ENCODE measurements at places on chromosomes 2 and 18.

- no peak for DNase-seq
Observed at GRCh38 chr2:181937473-181937872, 45.9 kb downstream of the ITPRID2 start.

DNA sequence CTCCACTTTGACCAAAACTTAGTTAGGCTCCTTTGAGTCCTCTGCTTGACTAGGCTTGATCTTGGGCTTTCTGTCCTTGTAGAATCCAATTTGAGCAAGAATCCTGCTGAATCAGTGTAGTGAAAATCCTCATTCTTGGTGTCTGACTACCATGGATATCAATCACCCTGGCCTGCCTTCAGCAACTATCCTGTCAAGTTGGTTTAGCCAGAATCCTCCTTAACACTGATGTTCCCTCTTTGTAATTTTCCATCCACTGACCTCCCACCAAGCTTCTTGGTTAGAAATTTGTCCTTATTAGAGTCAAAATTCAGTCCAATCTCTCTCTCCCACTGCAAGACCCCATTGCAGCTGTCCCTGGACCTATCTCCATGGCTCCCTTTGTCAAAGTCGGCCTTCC lies 494 bp upstream of the RBM45 start:
- no peak for DNase-seq

DNA sequence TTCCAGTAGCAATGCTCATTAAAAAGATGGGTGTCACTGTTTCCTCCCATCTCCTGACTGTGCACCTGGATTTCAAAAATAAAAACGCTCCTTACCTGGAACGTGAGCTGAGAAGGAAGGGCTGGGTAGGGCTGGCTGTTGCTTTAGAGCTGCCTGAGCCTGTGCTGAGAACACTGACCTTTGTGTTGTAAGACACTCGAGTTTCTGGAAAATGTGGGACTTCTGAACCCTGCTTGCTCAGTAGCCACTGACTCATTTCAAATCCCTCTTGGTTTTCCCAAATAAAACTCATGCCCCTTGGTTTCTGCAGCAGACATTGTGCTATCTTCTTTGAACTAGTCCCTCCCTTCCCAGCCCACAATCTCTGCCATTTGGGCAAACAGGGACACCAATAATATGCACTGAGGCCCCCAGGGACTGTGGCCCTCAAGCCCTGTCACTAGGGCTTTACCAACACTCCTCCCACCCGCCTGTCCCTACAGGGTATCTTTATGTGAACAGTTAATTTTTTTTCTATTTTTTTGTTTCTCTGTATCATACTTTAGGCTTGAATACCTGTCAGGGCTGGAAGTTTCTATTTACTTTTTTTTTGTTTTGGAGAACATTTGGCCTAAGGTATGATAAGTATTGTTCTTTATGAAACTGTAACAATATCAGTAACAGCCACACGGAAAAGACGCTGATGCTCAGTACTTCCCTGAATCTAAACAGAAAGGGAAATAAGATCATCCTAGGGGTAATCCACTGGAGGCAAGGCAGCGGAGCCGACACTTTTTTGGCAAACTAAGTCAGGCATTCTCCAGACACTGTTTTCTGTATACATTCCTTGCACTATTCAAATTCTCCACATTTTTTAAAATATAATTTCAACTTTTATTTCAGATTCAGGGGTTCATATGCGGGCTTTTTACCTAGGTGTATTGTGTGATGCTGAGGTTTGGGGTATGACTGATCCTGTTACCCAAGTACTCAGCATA lies 280.2 kb downstream of the STK39 start:
- DNase-seq, result no peak

DNA sequence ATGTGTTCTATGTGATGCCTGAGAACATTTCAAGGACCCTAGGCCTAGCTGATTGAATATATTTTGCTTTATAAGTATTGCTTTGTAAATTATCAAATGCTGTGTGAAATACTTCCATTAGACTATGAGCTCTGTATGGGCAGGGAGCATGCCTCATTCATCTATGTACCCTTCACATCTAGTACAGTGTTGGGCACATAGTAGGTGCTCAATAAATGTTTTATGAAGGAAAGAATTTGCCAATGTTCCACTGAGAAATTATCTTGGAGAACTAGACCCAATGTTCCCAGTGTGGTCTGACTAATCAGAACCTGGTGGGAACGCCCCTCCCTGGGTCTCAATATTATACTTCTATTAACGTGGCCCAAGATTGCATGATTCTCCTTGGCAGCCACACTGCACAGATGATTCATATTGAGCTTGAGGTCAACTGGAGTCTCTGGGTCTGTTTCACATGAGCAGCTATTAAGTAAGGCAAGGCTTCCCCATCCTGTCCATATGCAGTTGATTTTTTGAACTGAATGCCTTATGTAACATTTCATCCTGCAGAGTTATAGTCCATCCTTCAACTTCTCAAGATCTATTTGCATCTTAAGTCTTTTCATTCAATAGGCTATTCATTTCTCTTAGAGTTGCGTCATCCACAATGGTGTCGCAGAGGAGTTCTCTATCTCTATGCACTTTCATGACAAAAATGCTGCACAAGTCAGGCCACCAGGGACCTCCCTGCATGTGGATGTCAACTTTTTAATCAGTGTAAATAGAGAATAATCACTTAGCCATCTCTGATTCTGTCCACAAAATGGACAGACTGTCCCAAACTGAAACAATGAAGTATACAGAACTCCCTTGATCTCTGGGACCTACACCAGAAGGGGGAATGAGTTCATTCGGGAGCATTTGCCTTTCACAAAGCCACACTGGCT lies 257.6 kb downstream of the CYP26B1 start:
- DNase-seq, result no peak

- DNase-seq, result no peak
Observed at GRCh38 chr2:221431477-221431876, 140.6 kb downstream of the EPHA4 start.

GRCh38 chr2:124805060-124805459 lies 780.0 kb downstream of the CNTNAP5 start:
- DNase-seq, result no peak

DNA sequence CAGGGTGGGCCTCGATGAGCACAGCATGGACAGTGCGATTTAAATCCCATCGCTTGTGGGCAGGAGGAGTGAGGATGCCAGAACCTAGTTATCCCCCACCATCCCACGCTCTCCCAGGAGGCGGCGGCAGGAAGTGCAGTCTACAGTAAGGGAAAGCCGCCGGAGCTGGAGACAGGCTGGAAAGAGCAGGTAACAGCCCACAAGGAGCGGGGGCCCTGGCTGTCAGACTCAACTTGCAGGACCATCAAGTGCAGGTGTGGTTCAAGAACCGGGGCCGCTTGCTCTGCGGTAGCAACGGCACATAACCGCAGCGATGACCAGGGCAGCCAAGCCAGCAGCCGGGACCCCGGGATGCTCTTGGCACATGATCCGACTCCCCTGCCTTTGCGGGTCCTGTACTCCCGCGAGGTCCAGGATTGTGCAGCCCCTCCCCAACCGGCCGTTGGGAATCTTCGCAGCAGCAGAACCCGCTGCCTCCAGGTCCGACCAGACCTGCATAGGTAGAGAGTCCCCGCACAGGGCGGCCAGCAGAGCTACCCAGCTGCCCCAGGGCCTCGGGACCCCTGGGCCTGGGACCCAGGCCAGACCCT lies 82.1 kb downstream of the BIN1 start:
- DNase-seq, result no peak

- DNase-seq, result no peak
Observed at GRCh38 chr18:50644146-50644545, 84.3 kb downstream of the MAPK4 start.

DNA sequence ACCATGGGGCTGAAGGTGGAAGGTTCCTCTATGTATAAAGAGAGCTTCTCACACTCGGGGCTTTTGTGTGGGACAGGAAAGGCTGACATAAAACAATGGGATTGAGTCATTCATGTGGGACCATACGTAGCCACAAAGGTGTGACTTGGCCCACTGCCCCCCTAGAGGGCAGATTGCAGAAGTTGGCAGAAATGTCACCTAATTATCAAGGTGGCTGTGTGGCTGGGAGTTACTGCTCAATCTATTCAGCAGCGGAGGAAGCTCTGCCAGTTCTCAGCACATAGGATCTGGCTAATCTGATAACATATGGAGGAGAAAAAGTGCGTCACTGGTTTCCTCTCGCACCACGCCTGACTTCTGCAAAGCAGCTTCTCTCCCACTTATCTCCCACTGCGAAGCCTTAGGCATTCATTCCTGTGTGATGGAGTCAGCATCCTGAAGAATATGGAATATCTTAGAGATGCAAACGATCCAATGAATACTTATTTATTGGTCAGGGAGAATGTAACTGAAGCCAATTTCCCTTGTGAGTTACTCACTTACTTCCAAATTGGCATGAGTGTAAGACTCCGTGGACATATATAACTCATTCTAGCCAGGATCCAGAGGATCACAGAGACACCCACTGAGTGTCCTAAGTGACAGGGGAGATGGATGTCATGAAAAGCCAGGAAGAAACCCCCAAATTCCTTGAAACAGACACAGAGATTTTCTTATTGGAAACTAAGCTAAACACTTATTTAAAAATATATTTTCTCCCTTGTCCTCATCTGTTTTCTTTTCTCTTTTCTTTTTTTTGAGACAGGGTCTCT lies 344.8 kb downstream of the TGIF1 start:
- DNase-seq, result no peak

DNA sequence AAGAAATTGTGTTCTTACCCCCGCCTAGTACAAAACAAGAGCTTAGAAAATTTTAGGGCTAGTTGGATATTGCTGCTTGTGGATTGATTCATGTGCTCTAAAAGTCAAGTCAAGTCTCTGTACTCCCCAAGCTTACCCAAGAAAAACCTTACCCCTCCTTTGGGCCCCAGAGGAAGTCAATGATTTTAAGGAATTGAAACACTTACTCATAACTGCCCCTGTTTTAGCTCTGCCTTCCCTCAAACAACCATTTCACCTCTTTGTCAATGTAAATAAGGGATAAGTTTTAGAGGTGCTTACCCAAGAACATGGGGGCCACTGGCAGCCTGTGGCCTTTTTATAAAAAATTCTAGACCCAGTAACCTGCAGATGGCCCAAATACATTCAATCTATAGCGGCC lies 136.6 kb upstream of the RMP24 start:
- peak; percentile 6 for DNase-seq

- peak; percentile 81 for DNase-seq
Observed at GRCh38 chr2:136378712-136379595, 261.0 kb upstream of the CXCR4 start.

- DNase-seq, result no peak
Observed at GRCh38 chr2:181051861-181052522, 71.6 kb downstream of the UBE2E3 start.

- no peak for DNase-seq
Observed at GRCh38 chr2:97932975-97933662, 62.6 kb downstream of the TMEM131 start.

- peak; percentile 72 for DNase-seq
Observed at GRCh38 chr18:13376841-13377351, 158.3 kb downstream of the LDLRAD4 start.

GRCh38 chr2:121911036-121911435 lies 155.6 kb downstream of the TSN start:
- DNase-seq, result no peak

DNA sequence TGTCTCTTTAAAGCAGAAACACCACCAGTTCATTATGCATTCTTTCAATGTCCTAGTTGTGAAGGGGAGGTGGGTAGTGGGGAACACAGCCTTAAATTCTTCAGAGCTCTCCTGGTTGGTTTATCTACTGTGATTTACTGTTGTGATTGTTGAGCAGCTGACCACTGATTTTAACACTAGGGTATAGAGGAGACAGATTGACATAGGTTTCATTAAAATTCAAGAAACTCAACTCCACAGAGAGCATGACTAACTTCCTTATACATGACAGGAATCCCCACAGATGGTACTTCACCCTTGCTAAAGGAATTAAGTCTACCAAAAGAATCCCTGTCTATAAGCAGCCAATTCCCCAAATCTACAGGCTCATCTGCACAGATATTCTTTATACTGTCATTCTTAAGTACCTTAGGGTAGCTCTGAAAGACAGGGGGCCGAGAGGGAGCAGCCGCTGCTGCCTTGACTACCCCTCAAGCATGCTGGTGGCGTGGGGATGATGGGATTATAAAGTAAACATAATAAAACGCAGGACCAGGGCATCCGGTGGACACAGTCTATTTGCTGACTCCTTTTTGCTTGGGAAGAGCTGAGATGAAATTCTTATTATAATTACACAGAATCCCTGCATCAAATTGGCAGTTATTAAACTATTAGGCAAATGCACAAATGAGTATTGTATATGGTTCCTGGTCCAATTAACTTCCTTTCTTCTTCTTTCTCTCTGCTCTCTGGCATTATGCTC lies 1377.6 kb upstream of the PIK3C3 start:
- no peak for DNase-seq

DNA sequence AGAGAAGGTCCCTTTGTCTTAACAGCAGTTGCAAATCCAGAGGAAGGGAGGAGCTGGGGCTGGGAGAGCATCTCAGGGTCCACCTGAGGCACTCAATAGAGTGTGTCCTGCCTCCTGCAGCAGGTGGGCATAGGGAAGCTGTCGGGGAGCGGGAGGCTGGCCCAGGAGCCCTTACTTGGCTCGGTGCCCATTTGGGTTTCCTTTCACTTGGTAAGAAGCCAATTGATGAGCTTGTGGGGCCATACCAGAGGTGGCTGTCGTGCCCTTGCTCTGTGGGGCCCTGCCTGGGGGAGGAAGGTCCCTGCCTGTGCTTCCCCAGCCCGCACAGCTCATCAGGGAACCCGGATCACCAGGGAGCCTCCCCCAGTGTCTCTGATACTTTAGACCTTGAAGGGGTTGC lies 229.7 kb downstream of the DYSF start:
- DNase-seq, result no peak

GRCh38 chr2:196131949-196132925 lies 39.1 kb downstream of the STK17B start:
- DNase-seq, result peak; percentile 67

DNA sequence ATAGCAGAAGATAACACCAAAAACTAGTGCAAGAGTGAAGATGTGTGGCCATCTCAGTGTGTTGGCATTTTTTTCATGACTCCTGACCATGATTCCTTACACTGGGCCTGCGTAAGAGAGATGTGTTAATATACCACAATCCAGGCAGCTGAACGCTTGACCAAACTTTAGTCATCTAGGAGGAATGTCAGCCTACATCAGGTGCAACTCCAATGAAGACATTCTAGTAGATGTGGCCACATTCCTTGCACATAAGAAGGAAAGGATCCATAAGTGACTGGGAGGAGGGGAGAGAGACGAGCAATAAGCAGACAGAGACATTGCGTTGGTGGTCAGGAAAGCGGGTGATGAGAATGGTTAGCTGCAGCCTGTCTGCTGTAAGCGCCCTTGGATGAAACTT lies 42.6 kb downstream of the CYRIA start:
- no peak for DNase-seq

GRCh38 chr2:2075875-2076529 lies 255.1 kb downstream of the MYT1L start:
- no peak for DNase-seq

DNA sequence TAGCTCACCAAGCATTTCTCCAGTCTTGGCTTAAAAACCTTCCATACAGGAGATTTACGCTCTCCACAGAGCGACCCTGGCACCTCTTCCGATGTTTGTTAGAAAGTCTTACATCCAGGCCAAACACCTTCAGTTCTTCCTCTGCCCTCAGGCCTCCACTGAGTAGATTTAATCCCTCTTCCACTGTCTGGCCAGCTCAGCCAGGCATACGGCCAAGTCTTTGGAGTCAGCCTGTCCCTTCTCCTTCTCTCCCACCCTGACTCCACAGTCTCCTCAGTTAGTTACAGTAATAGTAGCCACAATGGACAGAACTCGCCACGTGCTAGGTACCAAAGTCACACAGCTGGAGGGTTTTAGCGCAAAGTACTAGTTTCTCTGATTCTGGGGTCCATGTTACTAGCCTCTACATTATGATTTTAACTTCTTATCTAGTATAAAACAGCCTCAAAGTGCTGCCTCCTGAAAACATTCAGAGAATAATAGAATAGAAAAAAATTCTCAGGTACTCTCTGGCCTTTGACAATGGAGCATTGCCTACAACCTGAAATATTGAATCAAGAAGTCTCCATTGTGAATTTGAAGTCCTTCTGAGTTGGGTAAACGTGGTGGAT lies 39.5 kb downstream of the THNSL2 start:
- no peak for DNase-seq

Measured in CD4-positive, alpha-beta T cell treated with Interleukin-17A for 1 hour (primary cell).